ENCODE measurements at places on chromosomes 7 and 10. TPM values are rescaled to one million over a fixed set of nuclear protein-coding genes. Genes with fewer than 3 reads are reported as not detected.

DNA sequence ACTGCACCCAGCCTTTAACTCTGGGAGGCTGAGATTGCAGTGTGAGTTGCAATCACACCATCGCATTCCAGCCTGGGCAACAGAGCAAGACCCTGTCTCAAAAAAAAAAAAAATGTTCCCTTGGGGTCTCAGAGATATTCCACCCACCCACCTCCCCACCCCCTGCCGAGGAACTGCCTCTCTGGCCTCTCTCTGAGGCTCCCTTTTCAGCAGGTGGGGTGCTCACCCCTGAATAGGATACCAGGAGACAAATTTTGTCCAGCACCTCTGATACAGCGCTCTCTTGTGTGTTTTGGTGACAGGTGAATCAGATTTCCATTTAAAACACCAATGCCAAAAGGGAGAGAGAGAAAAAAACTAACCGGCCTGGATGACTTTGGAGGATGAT, 92.6 kb upstream of the KIF5B start:
- H3K4me3 ChIP-seq, result no peak overlapping the region
- no peaks in the 10 kb centered on the region for H3K27me3 ChIP-seq
- H3K27ac ChIP-seq, result no peak overlapping the region
- H3K4me1 ChIP-seq, result 0 out of 2 replicates have a peak, but pooled peaks cover 3% of the 10 kb centered on the region
- H3K36me3 ChIP-seq, result no peaks in the 10 kb centered on the region
- DNase-seq, result no peak

The TMEM176A gene
- not detected for total RNA-seq

- no peak overlapping the region for H3K4me3 ChIP-seq
- no peak for DNase-seq
- no peaks in the 10 kb centered on the region for H3K27me3 ChIP-seq
- H3K4me1 ChIP-seq, result no peaks in the 10 kb centered on the region
- H3K27ac ChIP-seq, result no peak overlapping the region
Observed at GRCh38 chr7:158018098-158018762, 569.4 kb downstream of the PTPRN2 start.

The IGFBP3 gene
- total RNA-seq, result 272 TPM

- no peaks in the 10 kb centered on the region for H3K27me3 ChIP-seq
- no peaks in the 10 kb centered on the region for H3K4me1 ChIP-seq
- H3K4me3 ChIP-seq, result no peak overlapping the region
Observed at GRCh38 chr10:1963341-1963740, 226.0 kb upstream of the ADARB2 start.

The LRRD1 gene
- under 0.01 TPM for total RNA-seq
